ENCODE measurements at places on chromosomes 16 and 17.

DNA sequence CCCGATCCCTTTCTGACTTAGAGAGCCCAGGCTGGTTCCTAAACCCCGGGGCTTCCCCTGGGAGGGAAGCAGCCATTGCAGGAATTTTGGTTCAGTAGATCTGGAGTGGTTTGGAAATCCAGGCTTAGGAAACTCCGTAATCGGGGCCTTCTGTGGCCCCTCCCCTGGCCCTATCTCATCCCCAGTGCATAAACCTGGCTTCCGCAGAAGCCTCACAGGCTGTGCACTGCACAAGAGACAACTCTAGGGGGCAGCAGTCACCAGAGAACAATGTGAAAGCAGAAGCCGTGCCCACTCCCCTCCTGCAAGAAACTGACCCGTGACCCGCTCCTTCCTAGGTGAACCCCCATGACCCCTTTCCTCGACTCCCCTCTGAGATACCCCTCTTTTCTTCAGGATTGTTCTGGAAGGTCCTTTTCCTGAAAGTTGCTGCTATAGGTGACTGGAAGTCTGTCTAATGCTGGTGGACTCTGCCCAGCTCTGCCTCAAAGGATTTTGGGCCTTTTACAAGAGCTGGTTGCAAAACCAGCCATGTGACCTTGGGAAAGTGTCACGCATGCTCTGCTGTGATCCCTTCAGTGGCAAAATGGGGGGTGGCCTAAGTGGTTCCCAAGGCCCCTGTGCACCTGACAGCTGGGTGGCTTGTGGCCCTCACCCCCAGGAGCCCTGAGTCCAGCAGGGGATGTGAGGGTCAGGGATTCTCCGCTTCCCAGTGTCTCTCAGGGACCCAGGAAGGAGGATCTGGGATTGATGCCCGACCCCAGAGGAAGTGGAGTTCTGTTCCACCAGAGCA is 14.4 kb downstream of the GUCY2D start:
- no peak for DNase-seq

DNA sequence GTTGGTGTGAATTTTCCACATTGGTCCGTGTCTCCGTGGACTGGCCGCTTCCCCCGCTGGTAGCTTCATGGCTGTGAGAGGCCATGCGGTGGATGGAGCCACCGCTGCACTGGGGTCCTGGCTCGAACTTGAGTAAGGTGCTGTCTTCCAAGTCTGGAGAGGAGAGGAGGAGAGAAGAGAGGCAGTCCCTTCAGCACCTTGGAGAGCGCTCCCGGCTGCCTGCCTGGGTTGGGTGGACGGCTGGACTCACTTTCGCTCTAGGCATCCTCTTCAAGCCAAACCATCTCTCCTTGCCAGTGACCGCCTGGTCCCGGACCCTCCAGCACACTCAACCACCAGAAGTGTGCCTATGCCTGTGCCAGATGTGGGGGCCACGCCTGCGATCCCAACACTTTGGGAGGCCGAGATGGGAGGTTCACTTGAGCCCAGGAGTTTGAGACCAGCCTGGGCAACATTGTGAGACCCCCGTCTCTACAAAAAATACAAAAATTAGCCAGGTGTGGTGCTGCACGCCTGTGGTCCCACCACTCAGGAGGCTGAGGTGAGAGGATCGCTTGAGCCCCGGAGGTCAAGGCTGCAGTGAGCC is 6.2 kb downstream of the JPH3 start:
- DNase-seq, result no peak

GRCh38 chr17:78117027-78117981 is 11.3 kb downstream of the TMC6 start:
- peak; percentile 77 for DNase-seq

- no peak for DNase-seq
Measured at GRCh38 chr17:27578718-27579085, 52.3 kb upstream of the LGALS9 start.

GRCh38 chr16:66692341-66692740 is 4.2 kb downstream of the CMTM4 start:
- no peak for DNase-seq

- no peak for DNase-seq
Measured at GRCh38 chr17:31099016-31099415, 4.2 kb downstream of the NF1 start.

GRCh38 chr16:28981517-28981916 is 3.3 kb upstream of the LAT start:
- DNase-seq, result no peak

- DNase-seq, result no peak
Measured at GRCh38 chr17:74773414-74773813, 2.7 kb downstream of the NAT9 start.

- no peak for DNase-seq
Measured at GRCh38 chr16:65769776-65770438, 596.6 kb upstream of the CDH5 start.

GRCh38 chr16:81238296-81239011 is at the start of gene BCO1:
Gene BCO1, plus strand, starts transcription at chr16:81238689. Its CDS starts 220 bp downstream, at chr16:81238909.
- no peak for DNase-seq

DNA sequence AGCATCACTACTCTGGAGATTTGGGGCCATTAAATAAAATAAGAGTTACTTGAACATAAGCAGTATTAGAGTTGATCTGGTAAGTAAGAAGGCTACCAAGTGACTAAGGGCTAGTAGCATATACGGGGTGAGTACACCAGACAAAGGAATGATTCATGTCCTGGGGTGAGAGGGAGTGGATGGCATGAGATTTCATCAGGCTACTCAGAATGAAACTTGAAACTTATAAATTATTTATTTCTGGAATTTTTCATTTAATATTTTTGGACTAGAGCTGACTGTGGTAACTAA is 2.3 kb downstream of the SLFN5 start:
- DNase-seq, result no peak

DNA sequence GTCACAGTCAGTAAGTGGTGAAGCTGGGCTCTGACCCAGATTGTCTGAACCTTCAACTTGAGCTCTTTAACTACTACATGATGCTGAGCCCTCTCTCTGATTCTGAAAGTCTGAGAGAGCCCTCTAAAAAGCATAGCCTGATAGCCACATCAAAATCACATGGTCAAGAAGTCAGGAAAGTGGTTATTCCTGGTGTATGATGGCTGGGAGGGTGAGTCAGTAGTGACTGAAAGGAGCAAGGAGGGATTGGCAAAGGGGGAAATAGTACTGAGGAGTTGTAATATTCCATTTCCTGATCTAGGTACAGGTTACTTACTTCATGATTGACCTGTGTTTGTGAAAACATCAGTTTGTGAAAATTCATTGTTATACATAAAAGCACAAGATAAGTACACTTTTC is 89.1 kb downstream of the SSH2 start:
- DNase-seq, result no peak

DNA sequence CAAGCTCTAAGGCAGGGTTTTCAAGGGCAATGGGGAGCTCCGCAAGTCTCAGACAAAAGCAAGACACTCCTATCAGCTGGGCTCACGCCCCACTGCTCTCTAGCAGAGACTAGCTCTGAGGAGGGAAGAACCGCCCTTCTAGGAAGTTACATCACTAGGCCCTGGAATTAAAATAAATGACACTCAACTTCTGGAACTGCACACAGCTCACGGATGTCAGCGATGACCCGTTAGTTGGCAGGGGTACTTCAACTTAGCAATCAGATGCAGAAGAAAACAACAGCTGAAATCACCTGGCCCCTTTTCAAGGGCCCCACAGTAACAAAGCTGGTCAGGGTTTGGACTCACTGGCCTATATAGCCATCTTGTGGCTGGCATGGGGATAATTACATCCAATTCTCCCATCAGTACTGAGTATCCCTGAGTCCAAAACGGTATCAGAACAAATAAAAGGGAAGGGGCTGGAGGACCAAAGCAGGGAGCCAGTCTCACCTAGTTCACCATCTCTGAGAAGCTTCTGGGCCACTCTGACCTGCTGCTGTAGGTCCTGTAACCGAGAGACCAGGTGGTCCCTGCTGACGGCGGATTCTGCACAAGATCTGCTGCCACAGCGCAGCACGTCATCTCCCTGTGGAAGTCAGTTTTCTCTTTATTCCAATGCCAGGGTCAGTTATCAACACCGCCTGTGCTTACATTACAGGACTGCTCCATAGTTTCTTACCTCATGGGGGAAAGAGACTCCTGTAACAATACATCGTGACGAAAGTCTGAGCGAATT is 22.2 kb downstream of the SERPINF1 start:
- DNase-seq, result no peak

DNA sequence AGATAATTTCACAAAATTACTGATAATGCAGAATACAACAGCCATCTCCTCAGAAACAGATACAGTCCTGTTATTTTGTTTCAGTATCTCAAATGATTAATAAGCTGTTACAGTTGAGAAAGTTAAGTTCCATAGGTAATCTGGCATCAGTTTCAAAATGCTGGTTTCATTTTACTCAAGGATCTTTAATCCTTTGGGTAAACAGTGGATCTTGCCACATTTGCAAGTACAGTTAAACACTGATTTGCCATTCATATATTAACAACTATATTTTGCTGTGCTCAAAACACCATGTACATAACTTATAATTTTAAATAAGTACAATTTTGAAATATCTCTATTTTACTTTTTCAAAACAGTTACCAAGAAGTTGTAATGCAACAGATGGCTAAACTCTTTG is 31.2 kb downstream of the RPGRIP1L start:
- no peak for DNase-seq

DNA sequence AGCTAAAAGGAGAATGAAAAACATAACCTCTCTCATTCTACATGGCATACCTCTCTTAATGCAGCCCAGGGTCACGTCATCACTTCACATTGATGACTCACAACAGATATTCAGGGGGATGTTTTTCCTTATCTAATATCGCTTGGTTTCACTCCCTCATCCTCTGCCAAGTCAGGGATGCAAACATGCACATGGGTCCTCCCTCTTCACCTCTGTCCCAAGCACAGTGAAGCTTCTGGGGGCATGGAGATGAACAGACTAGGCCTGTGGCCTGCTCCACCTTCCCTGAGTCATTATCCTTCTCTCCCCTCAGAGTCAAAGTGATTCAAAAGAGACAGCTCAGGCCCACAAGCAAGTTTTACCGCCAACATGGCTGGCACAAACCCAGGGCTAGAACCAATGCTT is 2.3 kb upstream of the MT2A start:
- DNase-seq, result no peak

GRCh38 chr16:2048116-2048543 is 345 bp downstream of the TSC2 start:
- DNase-seq, result no peak

DNA sequence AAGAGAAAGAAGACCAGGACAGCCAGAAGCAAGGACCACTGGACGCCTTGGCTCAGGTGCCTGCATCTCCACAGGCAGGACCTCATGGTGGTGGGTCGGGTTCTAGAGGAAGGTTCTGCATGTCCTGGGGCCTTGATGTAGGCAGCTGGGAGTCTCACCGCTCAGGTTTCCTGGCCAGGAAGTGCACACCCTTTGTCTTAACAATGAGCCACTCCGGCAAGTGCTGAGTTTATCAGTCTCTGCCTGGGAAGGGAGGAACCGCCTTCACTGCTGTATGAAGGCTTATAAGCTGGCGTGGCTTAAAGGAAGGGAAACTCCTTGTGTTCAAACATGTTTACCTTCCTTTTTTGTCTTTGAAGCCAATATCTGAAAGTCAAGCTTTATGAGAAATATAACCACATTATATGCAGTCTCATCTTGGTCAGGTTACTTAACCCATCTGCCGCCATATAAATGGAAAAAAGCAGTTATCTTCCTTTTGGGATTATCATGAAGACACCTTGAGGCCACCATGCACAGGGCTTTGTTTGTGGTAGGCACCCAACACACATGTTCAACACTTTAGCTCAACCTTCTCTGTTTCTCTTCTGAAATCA is at the start of gene ST6GALNAC1:
Gene ST6GALNAC1, minus strand, starts transcription at position 205 of the 596 bp plus-strand sequence. Its CDS starts 119 bp downstream, at position 86.
- DNase-seq, result no peak

- no peak for DNase-seq
Measured at GRCh38 chr17:79619636-79620206, 8.9 kb upstream of the RBFOX3 start.

GRCh38 chr16:27421961-27422740 is 20.2 kb downstream of the IL21R start:
- DNase-seq, result no peak

DNA sequence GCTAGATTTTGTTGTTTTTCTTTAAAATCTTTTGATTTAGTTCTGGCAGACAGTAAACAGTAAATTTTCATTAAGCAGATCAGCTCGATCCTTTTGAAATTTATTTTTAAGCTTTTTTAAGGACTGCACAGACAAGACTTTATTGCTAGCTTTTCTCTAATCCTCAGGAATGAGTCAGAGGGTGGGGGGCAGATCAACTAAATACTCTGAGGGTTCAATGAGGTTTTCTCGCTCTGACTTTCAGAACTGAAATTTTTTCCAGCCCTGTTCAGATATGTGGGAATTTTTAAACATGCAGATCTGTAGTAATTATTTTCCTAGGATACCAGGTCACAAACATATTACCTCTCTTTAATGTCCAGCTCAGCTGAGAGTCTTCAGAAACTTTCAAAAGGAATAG is 977.2 kb downstream of the CDH11 start:
- no peak for DNase-seq

- no peak for DNase-seq
Measured at GRCh38 chr16:69924777-69925191, 26.4 kb upstream of the CLEC18A start.

DNA sequence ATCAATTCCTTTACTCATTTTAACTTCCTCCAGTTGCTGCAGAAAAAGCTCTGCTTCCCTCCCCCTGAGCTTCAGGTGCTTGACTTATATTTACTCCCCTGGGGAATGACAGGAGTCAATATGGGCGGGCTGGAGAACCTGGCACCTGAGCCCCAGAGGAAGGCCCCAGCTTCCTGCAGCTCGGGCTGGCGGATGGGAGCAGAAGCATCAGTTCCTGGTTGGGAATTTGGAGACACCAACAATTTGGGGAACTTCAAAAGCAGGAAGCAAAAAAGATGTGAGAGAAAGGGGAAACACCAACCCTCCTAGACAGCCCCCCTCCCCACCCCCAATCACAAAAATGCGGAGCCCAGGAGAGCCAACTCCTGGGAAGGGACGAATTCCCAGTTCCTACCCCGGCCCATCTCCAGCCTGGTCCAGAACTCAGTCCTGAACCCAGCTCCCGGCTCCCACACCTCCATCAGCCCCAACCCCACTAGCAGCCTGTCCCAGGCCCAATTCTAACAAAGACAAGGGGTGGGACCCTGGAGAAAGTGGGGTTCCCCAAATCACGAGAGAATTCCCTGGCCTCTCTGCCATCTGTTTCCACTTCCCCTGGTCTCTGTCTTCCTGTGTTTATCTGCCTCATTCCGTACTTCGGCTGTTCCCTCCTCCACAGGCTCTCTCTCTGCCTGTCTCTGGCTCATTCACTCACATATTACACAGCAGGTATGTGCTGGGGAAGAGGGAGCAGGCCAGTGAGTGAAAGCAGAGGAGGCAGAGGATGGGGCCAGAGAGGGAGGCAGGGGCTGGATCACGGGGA is 16.2 kb upstream of the ASGR2 start:
- DNase-seq, result no peak

GRCh38 chr17:81825841-81826466 is 7.1 kb downstream of the MCRIP1 start:
- DNase-seq, result no peak

DNA sequence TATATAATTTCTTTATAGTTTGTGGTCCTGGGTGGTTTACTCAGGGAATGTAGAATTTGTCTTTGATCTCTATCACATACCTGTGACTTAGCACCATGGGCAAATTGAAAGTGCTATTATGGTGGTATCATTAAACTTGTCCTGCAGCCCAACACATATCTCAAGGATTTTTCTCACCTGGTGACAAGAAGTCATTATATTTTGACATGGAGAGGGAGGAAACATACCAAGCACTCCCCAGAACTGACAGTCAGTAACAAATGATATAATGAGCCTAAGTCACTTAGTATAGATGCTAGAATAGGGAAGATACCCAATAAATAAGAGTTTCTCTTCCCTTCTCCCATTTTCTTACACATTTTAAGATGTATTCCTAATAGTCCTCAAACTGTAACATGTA is 805.5 kb upstream of the KIF2B start:
- no peak for DNase-seq
